ENCODE measurements at places on chromosomes 3 and 15.

GRCh38 chr15:64459066-64459781 lies 1.2 kb upstream of the ZNF609 start:
- DNase-seq: no peak

GRCh38 chr3:120129051-120129450 lies 34.8 kb upstream of the GSK3B start:
- no peak for DNase-seq

GRCh38 chr3:72105306-72105705 lies 320.4 kb upstream of the PROK2 start:
- no peak for DNase-seq

- no peak for DNase-seq
These were observed 219.9 kb downstream of the GAP43 start for GRCh38 chr3:115843206-115843605.

- DNase-seq: no peak
These were observed 141.5 kb downstream of the AQP9 start for GRCh38 chr15:58279654-58280053.

DNA sequence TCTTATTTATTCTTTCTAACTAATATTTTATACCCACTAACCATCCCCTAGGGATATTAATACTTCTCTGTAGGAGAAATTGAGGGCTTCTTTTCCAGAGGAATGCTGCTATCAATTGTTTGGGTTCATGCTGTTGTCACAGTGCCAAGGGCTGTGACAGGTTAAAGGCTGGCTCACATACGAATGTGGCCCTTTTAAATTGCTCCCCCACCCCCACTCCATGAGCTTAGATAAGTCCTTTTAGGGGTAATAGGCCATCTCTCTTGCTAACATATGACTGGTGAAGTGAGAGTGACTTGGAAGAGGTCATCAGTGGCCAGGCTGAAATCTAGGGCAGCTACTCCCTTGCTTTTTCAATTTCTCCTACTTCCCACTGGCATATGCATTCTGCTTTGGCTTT lies 121.9 kb upstream of the DPH6 start:
- DNase-seq: no peak

DNA sequence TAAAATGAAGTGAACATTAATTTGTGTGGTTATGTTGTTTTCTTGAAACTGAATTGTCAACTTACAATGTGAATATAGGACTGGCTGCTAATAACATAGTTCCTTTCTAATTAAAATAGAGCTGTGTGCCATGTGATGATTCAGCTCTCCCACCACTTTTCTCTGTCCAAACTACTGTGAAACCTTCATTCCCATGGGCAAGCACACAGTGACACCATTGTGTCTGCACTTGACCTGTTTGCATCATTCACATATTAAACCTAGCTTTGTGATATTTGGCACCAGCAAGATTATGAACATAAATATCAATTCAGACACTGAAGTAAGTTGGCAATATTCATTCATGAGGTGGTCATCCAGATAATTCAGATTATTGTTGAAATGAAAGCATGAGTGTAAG lies 78.8 kb upstream of the TCF12 start:
- DNase-seq: no peak

GRCh38 chr3:156615592-156616173 lies 58.7 kb upstream of the TIPARP start:
- no peak for DNase-seq

DNA sequence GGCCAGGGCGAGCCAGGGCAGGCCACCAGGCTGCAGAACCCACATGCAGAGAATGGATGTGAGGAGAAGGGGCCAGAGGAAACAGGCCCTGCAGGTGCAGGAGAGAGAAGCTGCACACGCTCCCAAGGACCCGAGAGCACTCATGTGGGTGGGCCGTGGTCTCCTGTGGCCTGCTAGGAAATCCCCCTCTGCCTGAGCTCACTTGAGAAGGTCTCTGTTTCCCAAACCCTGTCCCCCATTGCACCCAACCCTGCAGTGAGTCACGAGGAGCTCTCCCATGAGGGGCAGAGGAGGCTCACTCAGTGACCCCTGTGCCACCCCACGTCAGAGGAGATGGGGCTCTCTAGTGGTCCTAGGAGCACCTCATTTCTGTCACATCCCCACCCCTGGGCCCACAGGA lies 111.1 kb downstream of the KLF13 start:
- no peak for DNase-seq

GRCh38 chr3:160921020-160921635 lies 165.1 kb downstream of the PPM1L start:
- DNase-seq: peak; percentile 23

DNA sequence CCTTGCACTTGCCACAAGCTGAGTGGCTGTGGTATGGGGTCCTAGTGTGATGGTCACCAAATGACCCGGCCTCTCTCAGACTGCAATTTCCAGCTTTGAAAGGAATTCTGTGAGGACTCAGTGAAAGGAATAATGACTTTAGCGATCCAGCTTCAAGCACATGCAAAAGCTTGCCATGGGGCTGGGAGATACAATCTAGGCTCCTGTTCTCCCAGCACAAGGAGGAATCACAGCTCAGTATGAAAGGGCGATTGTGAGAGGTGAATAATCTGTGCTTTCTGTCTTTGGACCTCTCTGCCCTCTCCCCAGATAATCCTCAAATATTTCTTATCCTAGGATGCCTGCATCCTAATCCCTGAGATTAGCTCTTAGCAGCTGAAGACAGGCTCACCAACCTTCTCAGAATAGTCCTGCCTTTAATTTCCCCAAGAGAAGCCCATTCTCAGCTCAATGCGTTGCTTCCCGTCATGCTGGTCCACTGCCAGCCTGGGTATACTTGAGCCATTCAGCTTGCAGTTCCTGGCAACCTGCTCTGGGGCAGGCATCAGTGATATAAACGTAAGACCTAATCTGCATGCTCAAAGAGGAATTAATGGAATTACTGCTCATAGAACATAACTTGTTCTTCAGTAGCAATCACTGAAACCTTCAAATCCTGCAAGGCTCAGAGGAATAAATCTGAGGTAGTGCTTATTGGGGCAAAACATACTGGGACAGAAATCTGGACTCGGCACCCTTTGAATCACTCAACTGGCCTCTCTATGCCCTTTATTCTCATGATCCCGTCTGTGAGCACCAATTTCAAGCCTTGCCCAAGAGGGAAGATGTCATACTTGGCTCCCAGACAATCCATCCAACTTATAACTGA lies 15.1 kb downstream of the TLNRD1 start:
- no peak for DNase-seq

DNA sequence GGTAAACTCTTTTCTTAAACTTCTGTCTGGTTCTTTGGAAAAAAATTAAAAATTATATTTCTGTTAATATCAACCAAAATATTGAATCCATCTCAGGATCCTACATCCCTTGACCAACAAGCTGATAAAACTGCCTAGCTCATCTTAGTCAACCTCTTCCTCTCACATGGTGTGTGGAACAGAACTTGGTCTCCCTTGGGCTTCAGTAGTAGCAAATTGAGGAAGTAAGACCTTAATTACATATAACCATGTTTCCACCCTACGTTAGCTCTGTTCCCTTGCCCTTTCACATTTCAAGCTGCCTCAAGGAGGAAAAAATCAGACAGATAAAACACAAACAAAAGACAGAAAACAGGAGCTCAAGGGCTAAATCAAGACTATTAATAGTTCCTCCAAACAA lies 116.4 kb downstream of the GREM1 start:
- DNase-seq: no peak

DNA sequence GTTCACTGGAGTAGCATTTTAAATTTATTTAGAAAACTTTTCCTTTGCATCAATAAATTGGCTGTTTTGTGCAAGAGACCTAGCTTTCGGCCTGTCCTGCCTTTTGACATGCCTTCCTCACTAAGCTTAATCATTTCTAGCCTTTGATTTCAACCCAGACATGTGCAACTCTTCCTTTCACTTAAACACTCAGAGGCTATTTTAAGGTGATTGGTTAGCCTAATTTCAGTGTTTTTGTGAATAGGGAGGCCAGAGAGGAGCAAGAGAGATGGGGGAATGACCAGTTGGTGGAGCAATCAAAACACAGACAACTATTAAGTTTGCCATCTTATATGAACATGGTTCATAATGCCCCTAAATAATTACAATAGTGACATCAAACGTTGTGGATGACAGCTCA lies 333.4 kb downstream of the SLC9A9 start:
- DNase-seq: no peak

GRCh38 chr15:40251486-40252140 lies 12.8 kb downstream of the PAK6 start:
- DNase-seq: no peak

GRCh38 chr3:112646623-112647022 lies 5.7 kb upstream of the CCDC80 start:
- DNase-seq: no peak

DNA sequence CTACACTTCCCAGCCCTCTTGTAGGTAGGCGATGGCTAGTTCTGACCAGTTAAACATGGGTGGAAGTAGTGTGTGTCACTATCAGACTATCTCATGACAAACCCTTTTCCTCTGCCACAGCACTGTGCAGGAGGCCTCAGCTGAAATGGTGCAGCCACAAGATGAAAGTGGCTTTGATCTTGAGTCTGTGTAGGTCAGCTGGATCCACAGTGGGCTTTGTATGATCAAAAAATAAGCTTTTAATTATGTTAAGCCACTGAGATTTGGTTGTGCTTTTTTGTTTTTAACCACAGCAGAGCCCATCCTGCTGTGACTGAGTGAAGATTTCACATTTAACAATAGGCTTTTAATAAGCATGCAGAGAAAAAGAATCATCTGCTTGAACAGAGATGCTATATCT lies 19.7 kb downstream of the RCN2 start:
- DNase-seq: no peak

DNA sequence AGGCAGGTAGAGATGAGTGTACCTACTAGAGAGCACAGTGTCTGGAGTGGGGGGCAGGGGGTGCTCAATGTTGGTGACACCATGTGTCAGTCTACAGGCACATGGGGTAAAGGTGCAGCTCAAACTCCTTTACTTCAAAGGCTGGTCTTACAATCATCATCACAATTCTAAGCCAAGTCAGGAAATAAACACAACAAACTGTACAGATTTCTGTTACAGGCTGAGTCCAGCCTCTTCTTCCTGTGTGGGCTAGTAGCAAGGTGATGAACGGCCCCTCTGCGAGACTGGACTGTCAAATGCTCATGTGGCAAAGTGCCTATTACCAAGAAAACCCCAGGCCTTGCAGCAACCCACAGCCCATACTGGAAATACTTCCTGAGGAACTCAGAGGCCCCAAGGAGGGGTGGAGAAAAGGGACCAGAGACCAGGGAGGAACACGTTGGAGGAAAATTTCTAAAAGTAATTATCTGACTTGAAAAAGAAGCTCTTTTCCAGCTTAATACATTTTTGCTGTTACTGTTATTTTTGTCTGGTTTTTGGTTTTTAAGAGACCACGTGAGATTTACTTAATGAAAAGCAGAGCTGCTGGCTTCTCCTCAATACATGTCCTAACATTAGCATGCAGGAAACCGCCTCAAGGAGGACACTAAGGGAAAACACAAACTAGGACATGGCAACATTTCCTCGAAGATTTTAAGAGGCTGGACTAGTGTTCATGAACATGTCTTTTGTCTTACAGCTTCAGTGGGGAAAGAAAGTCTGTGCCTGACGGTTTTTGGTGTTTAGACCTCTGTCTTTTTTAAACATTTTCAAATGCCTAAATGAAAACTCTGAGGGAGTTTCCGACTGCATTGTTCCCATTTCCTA lies 29.5 kb downstream of the TBC1D2B start:
- DNase-seq: no peak

GRCh38 chr3:9169956-9170850 lies 79.2 kb downstream of the SRGAP3 start:
- DNase-seq: no peak

DNA sequence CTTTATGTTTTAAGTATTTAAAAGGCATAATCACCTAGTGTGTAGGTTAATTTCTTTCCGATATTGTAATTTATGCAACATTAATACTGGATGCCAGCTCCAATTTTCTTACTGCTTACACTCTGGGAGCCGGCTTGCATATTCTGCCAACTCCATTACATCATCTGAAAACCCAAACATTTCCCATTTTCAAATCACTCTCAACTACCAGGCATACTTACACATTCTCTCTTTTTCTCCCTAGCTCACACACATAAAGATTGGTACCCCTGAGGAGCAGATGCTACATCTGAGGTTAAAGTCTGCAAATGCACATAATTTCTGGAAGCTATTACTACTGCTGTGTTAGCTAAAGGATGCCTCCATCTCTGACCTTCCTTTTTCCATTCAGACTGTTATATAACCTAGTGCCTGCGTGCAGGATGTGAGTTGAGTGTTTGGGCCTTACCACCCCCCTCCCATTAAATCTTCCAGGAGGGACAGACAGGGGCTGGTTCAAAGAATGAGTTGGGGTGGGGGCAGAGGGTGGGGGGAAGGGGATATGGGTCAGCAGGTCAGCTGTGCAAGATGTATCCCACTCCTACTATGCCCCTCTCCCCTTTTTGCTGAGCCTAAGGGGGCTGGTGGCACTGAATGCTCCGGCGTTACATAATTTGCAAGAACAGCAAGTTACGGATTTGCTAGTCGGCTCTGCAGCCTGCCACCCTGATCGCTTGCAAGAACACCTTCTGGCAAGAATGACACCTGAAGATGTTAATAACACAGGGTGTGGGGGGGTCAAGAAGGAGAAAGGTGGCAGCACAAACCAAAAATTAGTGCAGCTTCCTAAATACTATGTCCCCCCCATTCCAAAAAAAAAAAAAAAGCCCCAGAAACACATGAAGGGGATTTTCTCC lies 2.5 kb downstream of the RORA start:
- no peak for DNase-seq

- DNase-seq: no peak
These were observed 166.6 kb downstream of the ANO10 start for GRCh38 chr3:43455233-43455632.

- no peak for DNase-seq
These were observed 143.3 kb downstream of the KLF13 start for GRCh38 chr15:31469786-31470525.

GRCh38 chr15:71588746-71589145 lies 221.6 kb upstream of the NR2E3 start:
- no peak for DNase-seq

DNA sequence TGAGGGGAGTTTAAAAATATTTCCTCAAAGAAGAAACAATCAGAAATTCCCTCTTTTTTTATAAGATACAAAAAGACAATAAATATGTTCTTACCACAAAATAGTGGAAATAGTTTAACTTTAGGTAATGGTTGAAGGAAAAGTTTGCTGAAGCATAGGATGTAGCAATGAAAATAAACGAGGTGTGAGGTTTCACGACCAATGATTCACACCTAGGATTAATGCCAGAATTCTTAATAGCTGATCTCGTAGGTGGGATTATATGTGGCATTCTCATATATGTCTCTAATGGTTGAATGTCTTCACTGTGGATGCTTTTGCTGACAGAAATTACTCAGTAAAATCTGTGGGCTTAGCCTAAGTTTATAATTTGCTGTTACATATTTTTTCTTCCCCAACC lies 467.7 kb downstream of the FGF12 start:
- DNase-seq: no peak

GRCh38 chr3:197206913-197207312 lies 91.5 kb downstream of the DLG1 start:
- DNase-seq: no peak

- DNase-seq: no peak
These were observed 169.7 kb upstream of the AGTR1 start for GRCh38 chr3:148528024-148528423.
